Activated T-cell treated with anti-CD3 and anti-CD28 coated beads, Interleukin-2, amount 50 U/mL, for 72 hours (primary cell): ENCODE measurements at places on chromosomes 16 and 17. TPM values are rescaled to one million over a fixed set of nuclear protein-coding genes. Genes with fewer than 3 reads are reported as not detected.

- H3K27ac ChIP-seq: no peak overlapping the region
- no peak for DNase-seq
- no peaks in the 10 kb centered on the region for H3K27me3 ChIP-seq
- no peaks in the 10 kb centered on the region for H3K4me1 ChIP-seq
- no peak overlapping the region for H3K4me3 ChIP-seq
These were observed 183.4 kb downstream of the ABCC12 start for GRCh38 chr16:47972246-47972985.

Gene BEAN1
- total RNA-seq: not detected

- no peak for DNase-seq
- no peaks in the 10 kb centered on the region for H3K27me3 ChIP-seq
- H3K4me1 ChIP-seq: peaks cover 22% of the 10 kb centered on the region
- no peak overlapping the region for H3K27ac ChIP-seq
These were observed 5.7 kb downstream of the NUDT16L1 start for GRCh38 chr16:4699046-4699556.

DNA sequence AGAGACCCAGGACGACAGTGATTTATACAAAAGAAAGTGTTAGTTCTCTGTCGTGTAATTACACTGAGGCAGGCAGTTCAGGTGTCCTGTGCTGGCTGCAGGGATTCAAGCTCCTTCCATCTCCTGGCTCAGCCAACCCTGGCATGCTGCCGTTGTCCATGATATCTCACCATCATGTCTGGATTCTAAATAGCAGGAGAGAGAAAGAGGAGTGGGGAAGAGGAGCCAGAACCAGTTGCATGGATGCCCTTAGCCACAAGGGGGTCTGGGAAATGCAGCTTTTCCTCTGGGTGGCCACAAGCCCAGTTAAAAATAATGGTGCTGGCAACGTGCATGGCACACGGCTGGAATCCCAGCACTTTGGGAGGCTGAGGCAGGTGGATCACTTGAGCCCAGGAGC is 9.7 kb downstream of the C16orf54 start:
- H3K4me3 ChIP-seq: no peak overlapping the region
- no peak for DNase-seq
- H3K27me3 ChIP-seq: no peaks in the 10 kb centered on the region
- no peak overlapping the region for H3K27ac ChIP-seq
- peaks cover 7% of the 10 kb centered on the region for H3K36me3 ChIP-seq
- peaks cover 64% of the 10 kb centered on the region for H3K4me1 ChIP-seq

Gene CBFA2T3
- 1.7 TPM for total RNA-seq

Gene TPSG1
- total RNA-seq: not detected

Gene TPPP3
- not detected for total RNA-seq

DNA sequence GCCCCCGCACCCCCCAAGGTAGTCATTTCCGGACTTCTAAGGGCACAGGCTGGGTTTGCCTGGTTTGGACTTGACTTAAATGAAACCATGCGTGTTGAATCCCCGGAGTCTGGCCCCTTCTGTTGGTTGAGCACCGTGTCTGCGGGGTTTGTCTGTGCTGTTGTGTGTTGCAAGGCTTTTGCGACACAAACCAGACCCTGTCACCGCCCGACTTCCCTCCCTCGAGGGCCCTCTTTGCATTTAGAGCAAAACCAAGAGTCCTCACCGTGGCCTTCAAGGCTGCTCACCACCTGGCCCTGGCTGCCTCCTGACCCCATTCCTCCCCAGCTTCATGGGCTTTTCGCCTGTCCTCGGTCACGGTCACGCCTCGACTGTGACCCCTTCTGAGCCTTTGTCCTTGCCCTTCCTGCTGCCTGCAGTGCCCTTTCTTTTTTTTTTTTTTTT is 7.4 kb downstream of the CRISPLD2 start:
- H3K27ac ChIP-seq: no peak overlapping the region
- H3K36me3 ChIP-seq: no peaks in the 10 kb centered on the region
- peaks cover 11% of the 10 kb centered on the region for H3K27me3 ChIP-seq
- no peak overlapping the region for H3K4me3 ChIP-seq
- DNase-seq: no peak

GRCh38 chr17:29149431-29150064 is 30.6 kb downstream of the MYO18A start:
- DNase-seq: no peak
- H3K4me1 ChIP-seq: peaks cover 57% of the 10 kb centered on the region
- no peaks in the 10 kb centered on the region for H3K36me3 ChIP-seq

DNA sequence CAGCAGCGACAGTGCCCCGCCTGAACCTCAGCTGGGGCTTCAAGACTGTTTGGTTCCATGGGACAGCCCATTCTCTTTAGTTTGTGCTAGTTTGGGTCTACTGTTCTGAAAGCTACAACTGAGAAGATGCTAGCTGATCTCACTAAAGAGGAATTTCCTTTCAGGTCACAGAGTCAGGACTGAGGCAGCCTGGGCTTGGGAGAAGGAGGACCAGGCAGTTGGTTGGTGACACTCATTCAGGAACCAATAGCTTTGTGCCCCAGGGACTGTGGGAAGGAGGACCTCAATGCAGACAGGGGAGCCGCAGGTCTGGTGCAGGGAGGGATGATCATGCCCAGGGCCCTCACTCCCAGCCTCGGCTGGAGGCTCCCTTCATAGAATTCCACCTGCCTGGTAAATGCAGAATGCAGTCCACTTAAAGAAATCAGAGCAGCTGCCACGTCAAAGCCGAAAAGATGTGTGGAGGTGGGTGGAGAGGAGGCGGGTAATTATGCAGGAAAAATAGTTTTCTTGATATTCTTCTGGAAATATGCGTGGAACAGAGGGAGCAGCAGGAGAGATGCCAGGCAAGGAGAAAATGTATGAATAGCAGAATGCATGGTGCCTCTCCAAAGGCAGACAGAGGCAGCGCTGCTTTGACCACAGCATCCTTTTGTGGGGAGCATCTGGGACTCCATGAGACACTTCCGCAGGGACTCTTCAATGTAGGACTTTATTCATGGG is 32.6 kb upstream of the ZFP90 start:
- no peaks in the 10 kb centered on the region for H3K36me3 ChIP-seq
- no peak overlapping the region for H3K4me3 ChIP-seq
- no peaks in the 10 kb centered on the region for H3K4me1 ChIP-seq
- peaks cover 15% of the 10 kb centered on the region for H3K27me3 ChIP-seq
- H3K27ac ChIP-seq: no peak overlapping the region

Gene CD68
- total RNA-seq: 28.1 TPM

DNA sequence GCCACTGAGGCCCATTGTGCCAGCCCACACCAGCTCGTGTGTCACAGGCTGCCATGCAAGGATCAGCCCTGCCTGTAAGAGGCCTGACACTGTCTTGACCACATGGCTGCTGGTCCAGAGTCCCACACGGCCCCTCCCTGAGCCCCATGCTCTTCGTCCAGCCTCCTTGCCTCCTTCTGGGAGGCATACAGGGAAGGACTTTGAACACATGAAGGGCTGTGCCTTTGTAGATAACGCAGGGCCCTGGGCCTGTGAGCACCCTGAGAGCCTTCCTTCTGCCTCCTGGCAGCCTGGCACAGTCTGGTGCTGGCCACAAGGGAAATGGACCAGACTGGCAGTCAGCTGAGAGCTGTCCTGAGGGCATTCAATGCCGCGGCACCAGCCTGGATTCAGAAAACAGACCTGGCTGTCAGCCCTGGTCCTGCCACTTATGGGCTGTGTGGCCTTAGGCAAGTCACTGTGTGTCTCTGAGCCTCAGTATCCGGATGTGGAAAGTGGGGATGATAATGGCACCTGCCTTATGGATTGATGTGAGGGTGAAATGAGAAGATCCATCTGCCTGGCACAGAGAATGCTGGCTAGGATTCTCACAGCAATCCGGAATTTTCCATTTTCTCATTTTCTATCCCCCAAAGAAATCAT is 19.2 kb upstream of the SPNS2 start:
- DNase-seq: no peak
- no peak overlapping the region for H3K27ac ChIP-seq
- no peak overlapping the region for H3K4me3 ChIP-seq
- peaks cover 36% of the 10 kb centered on the region for H3K4me1 ChIP-seq
- H3K36me3 ChIP-seq: no peaks in the 10 kb centered on the region

Gene DNAI2
- total RNA-seq: 1.4 TPM

- H3K36me3 ChIP-seq: no peaks in the 10 kb centered on the region
- no peak overlapping the region for H3K27ac ChIP-seq
- peaks cover 14% of the 10 kb centered on the region for H3K27me3 ChIP-seq
- H3K4me1 ChIP-seq: peaks cover 35% of the 10 kb centered on the region
These were observed 11.9 kb upstream of the SP6 start for GRCh38 chr17:47862621-47863440.

DNA sequence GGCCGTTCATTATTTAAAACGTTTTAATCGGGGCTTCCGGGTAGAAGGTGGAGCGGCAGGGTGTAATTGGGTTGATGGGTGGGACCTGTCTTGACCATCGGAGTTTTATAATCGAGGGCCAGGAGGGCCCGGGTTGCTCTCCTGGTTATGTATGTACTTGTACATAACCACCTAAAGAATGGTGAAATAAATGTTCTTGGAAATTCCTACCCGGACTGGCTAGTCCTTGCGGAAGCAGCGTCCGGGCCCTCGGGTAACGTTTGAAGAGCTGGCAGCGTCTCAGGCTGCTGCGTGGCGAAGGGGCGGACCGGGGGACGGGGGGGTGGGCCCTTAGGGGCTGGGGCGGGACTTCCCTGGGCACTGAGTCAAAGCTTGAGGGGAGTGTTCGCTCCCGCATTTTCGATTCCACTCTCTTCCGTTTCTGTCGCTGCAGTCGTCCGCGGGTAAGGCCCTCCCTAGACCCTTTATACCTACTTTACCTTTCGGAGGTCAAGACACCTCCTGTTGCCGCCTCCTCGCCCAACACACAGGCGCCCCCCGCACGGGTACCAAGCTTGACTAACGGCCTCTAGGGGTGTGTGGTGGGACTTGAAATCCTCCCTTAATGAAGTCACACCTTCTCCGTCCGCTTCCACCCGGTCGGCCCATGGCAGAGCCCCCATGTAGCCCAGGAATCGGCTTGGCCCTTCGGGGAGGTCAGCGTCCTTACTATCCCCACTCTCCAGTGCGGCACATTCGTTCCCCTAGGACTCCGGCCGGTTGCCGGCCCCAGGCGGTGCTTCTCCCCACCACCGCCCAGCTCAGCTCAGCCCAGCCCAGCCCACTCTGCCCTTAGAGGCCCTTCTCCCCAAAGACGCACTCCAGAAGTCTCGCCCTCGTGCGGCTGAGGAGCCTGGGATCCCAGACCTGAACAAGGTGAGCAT is at the start of gene TMEM106A:
Gene TMEM106A, plus strand, starts transcription at position 396 of the 923 bp plus-strand sequence. CDS start 1,167 bp downstream, outside the sequence.
- H3K36me3 ChIP-seq: peaks cover 22% of the 10 kb centered on the region
- H3K27ac ChIP-seq: peak within 1 kb of the TSS; percentile 93
- peak; percentile 81 for DNase-seq
- H3K27me3 ChIP-seq: no peaks in the 10 kb centered on the region

DNA sequence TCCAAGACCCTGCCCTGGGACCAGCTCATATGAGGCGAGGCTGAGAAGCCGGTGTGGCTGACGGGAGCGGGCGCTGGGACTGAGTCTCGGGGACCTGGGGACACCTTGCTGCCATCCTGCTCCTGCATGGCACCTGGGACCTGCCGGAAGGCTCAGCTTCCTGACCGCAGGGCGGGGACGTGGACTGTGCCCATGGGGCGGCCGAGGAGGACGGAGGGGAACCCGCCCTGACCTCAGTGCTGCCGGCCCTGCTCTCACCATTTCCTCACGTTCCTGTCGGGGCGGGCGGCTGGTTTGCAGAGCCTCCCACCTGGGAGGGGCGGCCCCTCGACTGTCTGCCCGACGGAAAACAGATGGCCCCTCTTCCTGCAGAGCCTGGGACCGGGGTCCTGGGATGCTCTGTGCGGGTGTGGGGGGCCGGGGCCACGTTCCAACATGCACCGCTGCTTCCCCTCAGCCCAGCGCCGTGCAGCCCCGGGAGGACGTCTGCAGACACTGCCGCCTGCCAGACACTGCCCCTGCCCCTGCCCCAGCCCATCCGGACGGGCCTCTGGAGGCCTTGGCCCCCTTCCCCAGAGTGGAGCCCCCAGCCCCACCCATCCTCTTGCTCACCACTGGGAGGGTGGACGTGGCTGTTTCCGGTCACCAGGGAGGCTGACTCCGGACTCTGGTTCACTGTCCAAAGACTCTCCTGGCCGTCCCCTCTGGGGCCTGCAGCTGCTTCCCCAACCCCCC is 43.9 kb upstream of the SSTR5 start:
- no peak overlapping the region for H3K27ac ChIP-seq
- H3K27me3 ChIP-seq: peaks cover 6% of the 10 kb centered on the region
- H3K4me3 ChIP-seq: no peak overlapping the region
- H3K36me3 ChIP-seq: no peaks in the 10 kb centered on the region
- DNase-seq: no peak

DNA sequence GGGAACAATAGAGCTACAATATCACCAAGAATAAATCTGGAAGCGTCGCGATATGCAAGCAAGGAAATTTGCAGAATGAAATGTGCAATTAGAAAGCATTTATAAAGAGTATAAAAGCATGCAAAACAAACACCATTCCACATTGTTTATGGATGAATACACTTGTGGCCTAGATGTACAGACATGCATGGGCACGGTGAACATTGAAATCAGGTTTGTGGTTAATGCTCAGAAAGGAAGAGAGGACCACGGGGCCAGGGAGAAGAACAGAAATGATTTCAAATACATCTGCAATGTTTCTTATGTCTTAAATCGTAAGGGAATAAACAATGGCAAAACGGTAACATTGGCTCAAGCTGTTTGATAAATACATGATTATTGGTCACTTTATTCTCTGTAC is 235.9 kb downstream of the FOXL1 start:
- H3K27ac ChIP-seq: no peak overlapping the region
- no peak overlapping the region for H3K4me3 ChIP-seq

- DNase-seq: no peak
- H3K27me3 ChIP-seq: no peaks in the 10 kb centered on the region
- H3K4me3 ChIP-seq: no peak overlapping the region
- peaks cover 75% of the 10 kb centered on the region for H3K4me1 ChIP-seq
- H3K27ac ChIP-seq: no peak overlapping the region
These were observed 14.1 kb downstream of the RMI2 start for GRCh38 chr16:11359370-11359769.

Gene SDR42E1
- total RNA-seq: 8.7 TPM

Gene TBC1D3K
- total RNA-seq: not detected

Gene RUNDC3A
- 1.4 TPM for total RNA-seq

DNA sequence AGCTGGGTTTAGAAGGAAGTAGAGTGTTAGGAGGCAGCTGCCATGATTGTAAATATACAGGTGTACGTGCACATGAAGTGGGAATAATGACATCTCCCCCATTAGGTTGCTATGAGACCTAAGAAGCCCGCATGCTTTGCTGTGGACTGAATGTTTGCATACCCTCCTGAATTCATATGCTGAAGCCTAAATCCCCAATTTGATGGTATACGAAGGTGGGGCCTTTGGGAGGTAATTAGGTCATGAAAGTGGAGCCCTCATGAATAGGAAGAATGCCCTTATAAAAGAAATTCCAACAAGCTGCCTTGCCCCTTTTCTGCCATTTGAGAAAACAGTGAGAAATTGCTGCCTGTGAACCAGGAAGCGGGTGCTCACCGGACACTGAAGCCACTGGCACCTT is 44.0 kb downstream of the CCDC182 start:
- H3K36me3 ChIP-seq: no peaks in the 10 kb centered on the region
- no peak overlapping the region for H3K27ac ChIP-seq
- no peak for DNase-seq
- peaks cover 6% of the 10 kb centered on the region for H3K4me1 ChIP-seq
- no peak overlapping the region for H3K4me3 ChIP-seq

GRCh38 chr16:1472974-1473373 is 1.9 kb downstream of the CLCN7 start:
- no peak for DNase-seq
- no peaks in the 10 kb centered on the region for H3K36me3 ChIP-seq
- H3K27me3 ChIP-seq: no peaks in the 10 kb centered on the region
- H3K4me3 ChIP-seq: peak overlapping the region; percentile 22
- H3K27ac ChIP-seq: no peak overlapping the region
- H3K4me1 ChIP-seq: peaks cover 52% of the 10 kb centered on the region
